ENCODE measurements at places on chromosomes 3 and 15. TPM values are rescaled to one million over a fixed set of nuclear protein-coding genes. Genes with fewer than 3 reads are reported as not detected.

XYLB gene
- total RNA-seq: 3.1 TPM

GOLGA8M gene
- 3.0 TPM for total RNA-seq

ITPKA gene
- 0.67 TPM for total RNA-seq

ZNF860 gene
- total RNA-seq: 1.6 TPM

LRRC31 gene
- total RNA-seq: 1.7 TPM

SAXO2 gene
- 1.7 TPM for total RNA-seq

MYH15 gene
- total RNA-seq: 0.90 TPM

SPATA12 gene
- total RNA-seq: 0.38 TPM

TGM4 gene
- total RNA-seq: not detected

SOX14 gene
- total RNA-seq: not detected

MAGEL2 gene
- 0.14 TPM for total RNA-seq

PCLAF gene
- 2.8 TPM for total RNA-seq

TRPM1 gene
- total RNA-seq: not detected

PLSCR2 gene
- not detected for total RNA-seq

PML gene
- 82.9 TPM for total RNA-seq

LDHAL6B gene
- total RNA-seq: not detected

CHRFAM7A gene
- 1.1 TPM for total RNA-seq

CFAP100 gene
- not detected for total RNA-seq

ZNF770 gene
- total RNA-seq: 31.5 TPM

CXCR6 gene
- 4.7 TPM for total RNA-seq

CCNB2 gene
- 1.7 TPM for total RNA-seq

KBTBD8 gene
- 6.0 TPM for total RNA-seq

PPP1R14D gene
- 1.3 TPM for total RNA-seq

SCG5 gene
- 0.96 TPM for total RNA-seq

Measured in upper lobe of right lung (tissue), 1 donor.